Erythroblast (primary cell): ENCODE measurements at places on chromosomes 1 and 21.

DNA sequence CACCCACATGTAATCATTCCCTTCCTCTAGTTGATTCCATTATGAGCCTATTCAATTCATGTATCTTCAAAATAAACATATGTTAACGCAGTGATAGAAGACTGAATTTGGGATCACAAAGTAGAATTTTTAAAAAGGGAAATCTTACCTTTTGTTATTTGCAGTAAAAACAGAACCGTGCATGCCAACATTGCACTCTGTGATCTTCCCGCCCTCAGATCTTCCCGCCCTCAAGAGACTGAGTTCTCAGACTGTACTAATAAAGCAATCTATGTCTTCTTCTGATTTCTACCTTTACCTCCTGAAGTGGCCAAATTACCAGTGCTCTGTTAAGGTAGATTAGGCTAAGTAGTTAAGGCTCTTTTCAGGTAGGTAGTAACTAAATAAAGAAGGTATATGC, 3.6 kb upstream of the SUCO start:
- no peak for DNase-seq

DNA sequence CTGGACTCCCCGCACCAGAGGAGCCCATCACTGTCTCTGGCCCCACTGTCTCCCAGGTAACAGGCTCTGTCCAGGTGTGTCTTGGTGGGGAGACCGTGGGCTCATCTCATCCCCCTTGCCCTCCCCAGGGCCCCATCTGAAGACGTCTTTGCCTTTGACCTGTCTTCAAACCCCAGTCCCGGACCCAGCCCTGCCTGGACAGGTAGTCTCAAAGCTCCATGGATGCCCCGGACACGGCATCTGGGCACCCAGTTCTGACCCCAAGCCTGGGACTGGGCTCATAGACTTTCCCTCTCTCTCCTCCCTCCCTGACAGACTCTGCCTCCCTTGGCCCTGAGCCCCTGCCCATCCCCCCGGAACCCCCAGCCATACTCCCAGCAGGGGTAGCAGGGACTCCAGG, 6.3 kb upstream of the CATSPER4 start:
- DNase-seq: no peak

- DNase-seq: no peak
Measured at GRCh38 chr1:41847733-41848132, 71.0 kb downstream of the HIVEP3 start.

DNA sequence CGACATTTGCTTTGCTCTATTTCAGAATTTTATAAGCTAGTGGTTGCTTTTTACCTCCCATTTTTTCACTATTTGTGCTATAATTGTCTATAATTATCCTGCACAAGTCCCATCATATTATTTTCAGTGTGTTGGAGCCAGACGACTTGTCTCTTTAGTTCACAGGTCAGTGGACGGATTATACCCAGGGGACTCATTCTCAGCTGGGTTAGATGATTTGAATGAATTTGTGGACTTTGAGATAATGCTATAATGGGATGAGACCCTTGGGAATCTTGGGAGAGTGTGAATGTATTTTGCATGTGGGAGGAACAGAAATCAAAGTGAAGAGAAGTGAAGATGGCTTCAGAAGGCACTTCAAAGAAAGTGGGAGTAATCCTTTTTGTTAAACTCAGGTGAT, 31.5 kb upstream of the KCNK1 start:
- DNase-seq: no peak

GRCh38 chr1:223343692-223344091, 20.3 kb downstream of the SUSD4 start:
- no peak for DNase-seq

GRCh38 chr1:53197291-53198200, 922 bp downstream of the CPT2 start:
- no peak for DNase-seq

DNA sequence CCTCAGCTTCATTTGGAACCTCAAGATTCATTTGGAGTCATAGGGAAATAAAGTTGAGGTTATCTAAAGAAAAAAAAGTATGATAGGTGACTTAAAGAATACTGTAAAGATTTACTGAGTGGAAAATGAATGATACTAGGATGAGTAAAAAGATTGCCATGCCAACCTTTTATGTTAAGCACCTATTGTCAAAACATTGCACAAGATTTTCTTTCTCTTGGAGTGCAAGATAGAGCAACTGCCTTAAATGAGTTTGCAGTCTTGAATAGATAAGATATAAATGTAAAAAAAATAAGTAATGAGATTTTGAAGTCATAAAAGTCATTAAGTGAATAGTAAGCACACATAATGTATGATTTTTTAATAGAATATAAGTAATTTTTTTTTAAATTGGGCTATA, 5.1 kb upstream of the ANGPTL1 start:
- DNase-seq: no peak

GRCh38 chr1:115220340-115221270, 117.4 kb downstream of the NGF start:
- no peak for DNase-seq

GRCh38 chr1:27379564-27380122, 3.5 kb downstream of the CD164L2 start:
- DNase-seq: no peak

GRCh38 chr1:1212780-1213344, 1.1 kb downstream of the TNFRSF4 start:
- no peak for DNase-seq

DNA sequence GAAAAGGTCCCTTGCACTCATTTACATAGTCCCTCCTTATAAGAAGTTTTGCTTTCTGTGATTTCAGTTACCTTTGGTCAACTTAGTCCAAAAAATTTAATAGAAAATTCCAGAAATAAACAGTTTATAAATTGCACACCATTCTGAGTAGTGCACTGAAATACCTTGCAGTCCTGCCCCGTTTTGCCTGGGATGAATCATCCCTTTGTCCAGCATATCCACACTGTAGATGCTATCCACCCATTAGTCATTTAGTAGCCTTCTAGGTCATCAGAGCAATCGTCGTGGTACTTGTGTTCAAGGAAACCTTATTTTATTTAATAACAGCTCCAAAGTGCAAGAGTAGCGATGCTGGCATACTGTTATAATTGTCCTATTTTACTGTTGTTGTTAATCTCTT, 38.0 kb downstream of the SPRTN start:
- DNase-seq: no peak

DNA sequence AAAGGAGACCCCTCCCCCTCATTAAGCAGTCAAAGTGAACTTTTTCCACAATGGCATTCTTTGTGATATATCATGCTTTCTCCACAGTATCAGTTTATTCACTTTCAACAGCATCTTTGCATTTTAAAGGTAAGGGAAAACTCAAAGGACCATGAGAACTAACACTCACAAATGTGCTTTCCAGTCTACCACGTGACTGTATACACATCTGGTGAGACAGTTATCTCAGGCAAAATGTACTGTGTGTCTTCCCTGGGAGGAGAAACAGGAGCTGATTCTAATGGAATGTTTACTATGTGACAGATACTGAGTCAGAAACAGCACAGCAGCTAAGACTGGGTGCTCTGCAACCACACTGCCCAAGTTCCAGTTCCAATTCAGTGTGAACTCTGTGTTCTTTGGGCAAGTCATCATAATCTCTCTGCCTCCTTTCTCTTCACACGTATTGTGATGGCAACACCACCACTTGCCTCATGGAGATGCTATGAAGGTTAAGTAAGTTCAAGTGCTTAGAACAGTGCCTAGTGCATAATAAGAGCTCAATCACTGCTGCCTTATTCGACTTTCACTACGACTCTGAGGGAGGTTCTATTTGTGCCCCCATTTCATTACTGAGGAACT, 79.0 kb downstream of the SLC45A1 start:
- DNase-seq: no peak

DNA sequence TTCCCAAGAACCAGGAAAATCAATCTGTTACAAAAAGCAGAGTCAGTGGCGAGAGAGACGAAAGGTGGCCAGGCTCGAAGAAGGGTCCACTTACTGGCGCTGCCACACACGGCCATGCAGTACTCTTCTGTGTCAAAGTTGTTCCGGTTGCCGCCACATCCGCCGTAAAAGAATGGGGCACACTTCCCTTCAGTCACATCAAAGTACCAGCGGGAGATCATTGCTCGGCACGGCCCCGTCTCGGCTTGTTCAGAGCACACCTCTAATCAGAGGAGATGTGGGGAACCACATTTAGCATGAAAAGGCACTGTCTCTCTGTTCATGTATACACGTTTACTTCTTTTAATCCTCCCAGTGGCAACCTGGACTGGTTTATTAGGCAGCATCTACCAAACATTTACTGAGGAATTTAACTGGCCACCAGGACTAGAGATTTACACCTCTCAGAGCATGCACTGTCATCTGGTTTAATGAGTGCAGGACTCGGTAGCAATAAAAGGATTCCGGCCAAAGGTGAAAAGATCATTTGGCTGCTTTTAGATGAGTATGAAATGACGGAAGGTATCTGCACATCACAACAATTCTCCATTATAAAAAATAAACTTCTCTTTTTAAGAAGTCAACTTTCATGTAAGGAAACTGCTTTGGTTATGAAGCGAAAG, 170.5 kb downstream of the APP start:
- no peak for DNase-seq

DNA sequence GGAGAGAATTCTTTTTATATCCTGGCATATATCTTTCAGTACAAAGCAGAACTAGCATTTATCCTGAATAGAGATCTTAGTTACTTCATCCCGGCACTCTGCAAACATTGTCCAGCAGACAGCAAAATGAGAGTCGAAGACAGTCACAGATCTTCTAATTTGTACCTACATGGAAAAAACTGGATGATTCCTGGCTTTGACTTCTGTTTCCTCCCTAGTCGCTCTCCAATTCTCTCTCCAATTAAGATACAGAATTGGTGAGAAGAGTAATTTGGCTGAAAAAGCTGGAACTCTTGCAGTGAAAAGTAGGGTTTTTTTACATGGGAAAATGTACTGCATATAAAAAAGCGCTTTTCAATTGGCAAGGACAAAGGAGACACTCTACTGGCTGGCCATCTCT, 151.1 kb upstream of the C8B start:
- DNase-seq: no peak

DNA sequence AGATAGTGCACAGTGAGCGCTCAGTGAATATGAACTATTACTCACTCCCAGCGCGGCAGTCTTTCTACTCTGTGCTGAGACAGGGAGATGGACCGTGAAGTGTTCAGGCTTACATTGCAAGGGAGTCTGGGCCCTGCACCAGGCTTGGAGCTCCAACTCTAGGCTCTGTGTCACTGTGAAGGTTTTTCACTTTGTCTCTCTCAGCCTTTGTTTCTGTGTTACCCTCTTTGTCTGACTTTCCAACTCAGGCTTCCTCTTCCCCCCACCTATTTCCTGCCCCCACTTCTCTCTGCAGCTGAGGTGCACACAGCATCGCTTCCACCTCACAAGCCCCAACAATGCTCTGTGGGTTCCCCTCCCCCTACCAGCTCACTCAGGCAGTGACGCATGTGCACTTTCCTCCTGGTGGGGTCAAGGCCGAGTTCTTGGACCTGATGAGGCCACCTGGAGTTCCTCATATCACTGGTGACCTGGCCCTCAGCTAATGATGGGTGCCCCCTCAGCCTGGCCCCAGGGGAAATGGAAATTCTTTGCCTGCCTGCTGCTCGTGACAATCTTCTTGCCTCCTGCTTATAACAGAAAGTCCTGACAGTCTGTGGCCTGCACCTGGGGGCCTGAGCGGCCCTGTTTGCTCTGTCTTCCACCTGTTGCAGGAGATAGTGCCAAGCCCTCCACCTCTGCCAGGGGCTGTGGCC, 1.1 kb upstream of the LCK start:
- DNase-seq: no peak

DNA sequence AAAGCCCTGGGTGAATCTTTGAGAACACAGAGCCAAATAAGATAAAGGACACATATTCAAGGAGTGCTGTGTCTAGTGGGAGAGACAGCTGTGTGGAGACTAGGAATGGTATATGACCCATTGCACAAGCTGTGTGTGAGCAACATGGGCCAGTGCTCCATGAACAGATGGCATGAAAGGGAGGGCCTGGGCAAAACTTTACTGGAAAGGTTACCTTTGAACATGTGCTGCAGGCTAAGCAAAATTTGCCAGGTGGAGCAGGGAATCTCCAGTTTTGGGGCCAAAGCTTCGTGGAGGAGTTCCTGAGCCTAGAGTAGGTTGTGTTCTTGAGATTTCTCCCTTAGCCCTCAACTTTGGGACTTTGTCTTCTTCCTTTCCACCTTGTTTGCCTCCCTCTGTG, 446.1 kb upstream of the PROX1 start:
- DNase-seq: no peak

GRCh38 chr1:7388488-7389185, 382.5 kb upstream of the VAMP3 start:
- no peak for DNase-seq

- DNase-seq: no peak
Measured at GRCh38 chr21:16592381-16592780, 862.6 kb downstream of the USP25 start.

DNA sequence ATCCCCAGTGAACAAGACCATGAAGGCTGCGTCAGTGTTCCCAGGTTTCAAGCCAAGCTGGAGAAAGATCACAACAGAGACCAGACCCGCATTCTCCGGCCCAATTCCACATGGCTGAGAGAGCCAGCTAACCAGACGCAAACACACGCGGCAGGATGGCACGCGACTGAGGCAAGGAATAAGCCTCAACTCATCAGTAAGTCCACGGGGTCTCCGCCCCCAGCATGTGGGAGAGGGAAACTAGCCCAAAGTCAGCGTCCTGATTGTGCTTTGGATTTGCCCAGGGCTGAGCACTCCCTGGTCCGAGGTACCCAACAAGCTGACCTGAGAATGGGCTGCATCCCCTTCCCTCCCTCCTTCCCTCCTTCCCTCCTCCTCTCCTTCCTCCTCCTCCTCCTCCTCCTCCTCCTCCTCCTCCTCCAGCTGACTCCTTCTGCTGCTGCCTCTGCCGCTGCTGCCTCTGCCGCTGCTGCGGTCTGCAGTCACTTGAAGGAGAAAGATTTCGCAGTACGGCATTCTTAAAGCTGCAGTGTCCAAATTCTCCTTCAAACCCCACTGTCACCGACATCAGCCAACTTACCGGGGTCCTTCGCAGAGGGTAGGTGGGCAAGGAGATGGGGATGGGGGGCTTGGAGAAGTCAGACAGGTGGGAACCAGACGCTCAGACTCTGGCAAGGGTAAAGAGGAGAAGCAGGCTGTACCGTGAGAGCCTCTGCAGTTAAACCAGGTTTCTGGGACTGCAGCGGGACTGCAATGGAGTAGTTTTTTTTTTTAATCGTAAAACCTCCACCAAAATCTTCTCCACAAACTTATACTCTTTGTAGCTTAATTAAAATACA, 33.0 kb upstream of the H6PD start:
- DNase-seq: no peak

GRCh38 chr1:115890580-115890979, 49.7 kb upstream of the NHLH2 start:
- no peak for DNase-seq
